ENCODE measurements at places on chromosomes 6 and 20. TPM values are rescaled to one million over a fixed set of nuclear protein-coding genes. Genes with fewer than 3 reads are reported as not detected.

DNA sequence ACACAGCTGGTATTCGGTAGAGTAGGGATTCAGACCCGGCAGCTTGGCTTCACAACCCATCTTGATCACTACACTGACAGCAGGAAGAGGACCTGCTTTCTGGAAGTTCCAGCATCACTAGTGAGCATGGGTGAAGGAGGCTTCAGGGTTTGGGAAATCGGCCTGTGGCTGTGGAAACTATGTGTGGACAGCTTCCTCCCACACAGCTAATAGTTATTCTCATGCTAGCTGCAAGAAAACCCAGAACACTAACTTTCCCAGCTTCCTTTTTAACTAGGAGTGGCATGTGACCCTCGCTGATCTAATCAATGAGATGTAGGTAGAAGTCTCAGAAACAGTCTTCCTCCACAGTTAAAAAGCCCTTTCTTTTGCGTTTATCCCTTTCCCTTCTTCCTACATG, 36.3 kb upstream of the SIRPA start:
- no peak overlapping the region for H3K27ac ChIP-seq
- no peaks in the 10 kb centered on the region for H3K27me3 ChIP-seq
- no peaks in the 10 kb centered on the region for H3K4me1 ChIP-seq
- no peaks in the 10 kb centered on the region for H3K36me3 ChIP-seq
- DNase-seq = no peak

- DNase-seq = no peak
- H3K36me3 ChIP-seq = no peaks in the 10 kb centered on the region
- peaks cover 8% of the 10 kb centered on the region for H3K27me3 ChIP-seq
- H3K4me1 ChIP-seq = no peaks in the 10 kb centered on the region
Observed at GRCh38 chr20:60236613-60237012, 278.4 kb downstream of the CDH26 start.

DNA sequence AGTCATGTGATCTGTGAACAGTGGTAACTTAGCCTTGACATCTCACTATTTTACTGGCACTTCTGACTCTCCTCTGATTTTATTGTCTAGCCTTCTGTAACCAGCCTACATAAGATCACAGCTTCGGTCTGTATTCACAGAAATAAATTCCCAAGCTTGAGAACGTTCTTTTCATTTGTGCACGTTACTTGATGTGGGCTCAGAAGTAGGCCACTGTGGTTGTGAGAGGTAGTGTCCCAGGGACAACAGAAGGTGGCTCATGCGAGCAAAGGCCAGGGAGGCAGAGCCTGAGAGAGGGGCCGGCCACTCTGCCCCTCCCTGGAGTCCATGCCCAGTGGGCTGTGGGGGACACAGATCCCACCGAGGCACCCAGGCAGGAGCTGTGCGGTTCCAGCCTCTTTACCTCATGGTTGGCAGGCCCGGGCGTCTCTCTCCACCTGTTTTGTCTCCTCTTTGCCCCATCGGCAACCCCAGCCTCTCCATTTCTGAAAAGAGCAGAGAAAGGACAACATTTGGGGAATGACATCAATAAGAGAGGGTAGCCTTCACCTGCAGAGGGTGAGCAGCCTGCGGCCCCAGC, 207.5 kb upstream of the CST7 start:
- no peak overlapping the region for H3K27ac ChIP-seq
- H3K4me3 ChIP-seq = no peak overlapping the region
- peaks cover 4% of the 10 kb centered on the region for H3K4me1 ChIP-seq
- DNase-seq = no peak
- no peaks in the 10 kb centered on the region for H3K36me3 ChIP-seq
- no peaks in the 10 kb centered on the region for H3K27me3 ChIP-seq

GRCh38 chr6:134707342-134708031, 242.4 kb downstream of the ALDH8A1 start:
- H3K36me3 ChIP-seq = no peaks in the 10 kb centered on the region
- DNase-seq = no peak
- H3K27ac ChIP-seq = no peak overlapping the region
- no peaks in the 10 kb centered on the region for H3K27me3 ChIP-seq
- H3K4me1 ChIP-seq = peaks cover 9% of the 10 kb centered on the region

DNA sequence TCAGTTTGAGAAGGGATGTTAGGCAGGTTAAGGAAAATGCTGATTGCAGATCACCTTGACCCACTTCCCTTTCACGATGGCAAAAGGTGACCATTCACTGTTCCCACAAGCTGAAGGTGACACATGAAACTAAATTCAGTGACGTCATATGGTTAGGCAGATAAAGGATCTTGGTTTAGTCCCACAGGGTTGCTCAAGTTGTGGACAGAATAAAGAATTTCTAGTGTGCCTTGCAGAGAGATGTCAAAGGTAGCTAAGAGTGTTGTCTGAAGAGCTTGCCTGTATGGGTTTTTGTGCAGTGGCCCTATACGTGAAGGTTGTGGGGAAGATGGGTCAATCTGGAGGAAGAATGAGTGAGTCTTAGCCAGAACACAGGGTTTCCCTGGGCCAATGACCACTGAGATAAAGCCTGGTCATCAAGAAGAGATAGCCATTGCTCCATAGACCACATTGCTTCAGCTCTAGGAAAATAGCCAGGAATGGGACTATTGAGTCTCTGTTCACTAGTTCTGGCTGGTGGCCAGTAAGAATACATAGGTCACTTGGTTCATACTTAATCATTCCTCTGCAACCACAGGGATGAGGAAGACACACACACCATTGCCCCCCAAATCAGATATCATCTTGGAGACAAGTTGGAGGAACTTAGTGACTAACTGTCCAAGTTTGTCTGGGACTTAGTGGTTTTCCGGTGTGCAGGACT, 148.5 kb upstream of the ATXN1 start:
- no peak for DNase-seq
- no peaks in the 10 kb centered on the region for H3K4me1 ChIP-seq
- no peak overlapping the region for H3K27ac ChIP-seq
- no peak overlapping the region for H3K4me3 ChIP-seq
- H3K36me3 ChIP-seq = no peaks in the 10 kb centered on the region

GRCh38 chr6:38016824-38017223, 197.3 kb downstream of the ZFAND3 start:
- H3K27me3 ChIP-seq = no peaks in the 10 kb centered on the region
- H3K27ac ChIP-seq = no peak overlapping the region
- H3K4me1 ChIP-seq = peaks cover 14% of the 10 kb centered on the region
- H3K4me3 ChIP-seq = no peak overlapping the region
- DNase-seq = no peak

DNA sequence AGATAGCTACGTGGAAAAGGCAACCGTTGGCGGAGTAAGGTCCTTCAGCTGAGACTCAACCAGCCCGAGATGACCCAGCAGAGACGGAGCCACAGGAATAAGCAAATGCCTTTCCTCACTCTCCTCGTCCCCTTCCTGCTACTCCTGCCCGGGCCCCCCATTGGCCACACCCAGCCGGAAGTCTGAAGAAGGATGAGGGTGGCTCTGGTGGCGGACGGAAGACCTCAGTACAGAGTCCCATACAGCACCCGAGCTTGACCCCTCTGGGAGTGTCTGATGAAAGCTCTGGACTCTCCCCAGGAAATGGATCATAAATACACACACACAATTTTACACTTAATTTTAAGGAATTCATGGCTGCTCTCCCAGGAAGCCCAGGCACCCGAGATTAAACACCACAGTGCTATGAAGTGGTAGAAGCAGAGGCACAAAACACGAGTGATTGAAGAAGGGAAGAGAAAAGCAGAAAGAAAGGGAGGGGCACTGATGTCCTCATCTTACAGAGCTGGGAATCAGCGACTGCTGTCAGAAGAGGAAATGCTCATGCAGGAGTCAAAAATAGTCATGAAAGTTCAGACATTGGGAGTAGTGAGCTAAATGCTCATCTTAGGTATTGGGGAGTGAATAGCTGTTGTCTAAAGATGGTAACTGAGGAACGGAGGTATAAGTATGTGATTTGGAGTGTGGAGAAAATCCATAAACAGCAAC, 125.6 kb downstream of the BANF2 start:
- H3K27ac ChIP-seq = peak overlapping the region; percentile 41
- no peaks in the 10 kb centered on the region for H3K27me3 ChIP-seq
- H3K36me3 ChIP-seq = no peaks in the 10 kb centered on the region
- peaks cover 17% of the 10 kb centered on the region for H3K4me1 ChIP-seq
- DNase-seq = no peak
- H3K4me3 ChIP-seq = no peak overlapping the region

- H3K4me3 ChIP-seq = peak overlapping the region; percentile 74
- peaks cover 6% of the 10 kb centered on the region for H3K4me1 ChIP-seq
- H3K27ac ChIP-seq = no peak overlapping the region
- H3K36me3 ChIP-seq = no peaks in the 10 kb centered on the region
- peaks cover 16% of the 10 kb centered on the region for H3K27me3 ChIP-seq
- DNase-seq = peak; percentile 58
Observed at GRCh38 chr6:30260036-30260504, 46.9 kb upstream of the TRIM26 start.

DNA sequence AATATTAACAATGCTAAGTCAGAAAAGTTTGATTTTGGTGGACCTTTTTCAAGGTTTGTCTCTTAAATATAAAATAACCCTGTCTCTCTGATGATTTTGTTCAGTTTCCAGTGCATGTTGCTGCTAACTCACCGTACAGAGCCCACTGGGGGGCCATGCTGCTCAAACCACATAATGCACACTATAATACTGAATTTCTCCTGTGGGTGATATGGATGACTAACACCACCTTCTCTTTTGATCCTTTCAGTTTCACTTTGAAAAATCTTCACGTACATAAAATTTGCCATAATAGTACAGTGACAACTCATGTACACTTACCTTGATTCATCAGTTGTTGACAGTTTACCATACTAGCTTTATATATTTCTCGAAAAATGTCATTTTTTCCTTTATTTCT, 506.6 kb upstream of the MAN1A1 start:
- H3K36me3 ChIP-seq = no peaks in the 10 kb centered on the region
- no peak overlapping the region for H3K27ac ChIP-seq
- H3K4me3 ChIP-seq = no peak overlapping the region
- H3K4me1 ChIP-seq = no peaks in the 10 kb centered on the region
- no peaks in the 10 kb centered on the region for H3K27me3 ChIP-seq

DNA sequence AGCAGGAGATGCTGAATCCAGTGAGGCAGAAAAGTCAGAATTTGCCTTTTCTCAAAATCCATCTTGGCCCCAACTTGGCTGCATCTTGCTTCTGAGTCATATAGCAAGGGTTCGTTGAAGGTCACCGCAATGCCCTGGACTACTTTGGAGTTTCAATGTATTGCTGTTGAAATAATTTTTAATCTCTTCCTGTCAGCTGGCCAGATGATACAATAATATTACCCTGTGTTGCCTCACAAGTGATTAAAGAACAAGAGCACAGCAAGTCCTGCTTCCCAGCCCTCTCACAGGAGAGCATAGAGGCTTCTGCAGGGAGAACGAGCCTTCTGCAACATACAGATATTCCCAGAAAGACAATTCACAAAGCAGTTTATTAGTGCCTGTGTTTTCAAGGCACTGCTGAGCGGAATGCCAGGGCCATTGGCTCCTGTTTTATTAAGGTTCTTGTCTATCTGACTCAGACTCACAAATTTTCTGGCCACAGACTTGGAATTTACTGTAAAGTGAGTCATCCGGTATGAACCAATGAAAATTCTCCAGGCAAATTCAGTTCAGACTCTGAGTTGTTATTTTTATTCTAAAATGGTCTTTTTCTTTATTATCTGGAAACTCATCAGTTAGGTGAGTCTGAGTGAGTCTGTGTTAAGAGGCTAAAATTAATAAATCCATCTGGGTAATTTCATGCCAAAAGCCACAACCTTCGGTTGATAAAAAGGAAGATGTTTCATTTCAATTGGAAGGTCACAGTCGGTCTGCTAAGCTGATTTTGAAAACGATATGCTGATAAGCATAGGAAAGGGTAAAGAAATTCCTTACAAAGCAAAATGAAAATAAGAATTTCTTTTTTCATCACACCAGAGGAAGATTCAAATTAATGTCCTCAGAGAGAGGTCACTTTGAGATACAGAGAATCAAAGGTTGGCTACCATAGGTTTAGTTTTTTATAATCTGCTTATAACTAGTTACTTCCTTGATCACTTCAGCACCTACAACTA, 289.4 kb upstream of the STXBP5 start:
- H3K27me3 ChIP-seq = no peaks in the 10 kb centered on the region
- H3K27ac ChIP-seq = peak overlapping the region; percentile 80
- no peak for DNase-seq
- peaks cover 10% of the 10 kb centered on the region for H3K4me1 ChIP-seq
- H3K4me3 ChIP-seq = peak overlapping the region; percentile 10
- H3K36me3 ChIP-seq = no peaks in the 10 kb centered on the region

GRCh38 chr6:143449714-143450452, 612 bp downstream of the ADAT2 start:
- H3K27ac ChIP-seq = peak overlapping the region; percentile 84
- peaks cover 19% of the 10 kb centered on the region for H3K4me1 ChIP-seq
- no peaks in the 10 kb centered on the region for H3K27me3 ChIP-seq
- peak overlapping the region; percentile 87 for H3K4me3 ChIP-seq
- peaks cover 8% of the 10 kb centered on the region for H3K36me3 ChIP-seq

- no peak for DNase-seq
- no peak overlapping the region for H3K27ac ChIP-seq
- H3K4me1 ChIP-seq = no peaks in the 10 kb centered on the region
- no peaks in the 10 kb centered on the region for H3K27me3 ChIP-seq
- H3K36me3 ChIP-seq = no peaks in the 10 kb centered on the region
- H3K4me3 ChIP-seq = no peak overlapping the region
Observed at GRCh38 chr20:19120569-19120968, 91.9 kb upstream of the SLC24A3 start.

GRCh38 chr6:110746680-110747079, 68.6 kb downstream of the CDK19 start:
- peak; percentile 49 for DNase-seq
- no peak overlapping the region for H3K27ac ChIP-seq
- peaks cover 22% of the 10 kb centered on the region for H3K36me3 ChIP-seq
- H3K27me3 ChIP-seq = no peaks in the 10 kb centered on the region

DNA sequence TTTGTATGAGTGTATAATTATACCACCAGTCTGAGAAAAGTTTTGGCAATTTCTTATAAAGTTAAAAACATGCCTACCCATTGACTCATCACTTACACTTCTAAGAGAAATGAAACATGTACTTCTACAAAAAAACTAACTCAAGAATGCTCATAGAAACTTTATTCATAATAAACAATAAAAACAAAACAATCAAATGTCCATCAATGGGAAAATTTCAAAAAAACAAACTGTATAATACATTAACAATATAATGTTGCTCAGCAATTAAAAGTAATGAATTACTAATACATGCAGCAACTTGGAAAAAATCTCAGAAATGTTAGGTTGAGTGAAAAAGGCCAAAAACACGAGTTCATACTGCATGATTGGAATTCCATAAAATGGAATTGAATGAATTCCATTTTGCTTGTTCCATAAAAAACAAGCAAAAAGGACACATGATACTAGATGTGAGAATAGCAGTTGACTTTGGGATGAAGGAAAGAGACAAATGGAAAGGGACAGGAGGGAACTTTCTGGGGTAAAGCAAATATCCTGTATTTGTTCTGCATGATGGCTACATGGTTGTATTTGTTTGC, 726.6 kb downstream of the RFPL4B start:
- H3K27ac ChIP-seq = no peak overlapping the region
- no peaks in the 10 kb centered on the region for H3K27me3 ChIP-seq
- H3K36me3 ChIP-seq = no peaks in the 10 kb centered on the region
- H3K4me1 ChIP-seq = no peaks in the 10 kb centered on the region

COL11A2 gene
- total RNA-seq = 1.5 TPM

LY6G6F gene
- total RNA-seq = not detected

HLA-DRA gene
- 84.6 TPM for total RNA-seq

SLC22A16 gene
- not detected for total RNA-seq

VWA7 gene
- 5.3 TPM for total RNA-seq

TFAP2A gene
- not detected for total RNA-seq

CAP2 gene
- 78.8 TPM for total RNA-seq

PRRC2A gene
- 49.4 TPM for total RNA-seq

All from stomach (tissue), 19 donors.